ENCODE measurements at places on chromosomes 16 and 17.

GRCh38 chr16:15459791-15460190 is 25.4 kb downstream of the BMERB1 start:
- DNase-seq: no peak

DNA sequence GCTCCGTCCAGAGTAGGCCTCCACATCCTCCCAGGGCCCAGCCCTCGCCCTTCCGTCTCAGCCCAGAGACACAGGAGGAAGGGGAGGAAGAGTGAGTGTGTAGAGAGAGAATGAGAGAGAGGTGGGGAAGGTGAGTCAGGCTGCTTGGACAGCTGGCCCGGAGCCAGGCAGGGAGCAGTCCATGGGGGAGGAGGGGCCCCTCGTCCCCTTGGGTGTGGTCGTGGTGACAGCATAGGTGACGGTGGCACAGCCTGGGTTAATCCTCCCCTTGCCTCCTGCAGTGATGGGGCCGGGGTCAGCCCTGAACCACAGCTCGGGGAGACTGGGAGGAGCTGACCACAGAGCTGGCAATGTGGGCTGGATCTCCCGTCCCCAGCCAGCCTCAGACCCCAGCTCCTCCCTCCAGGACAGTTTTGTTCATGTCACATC is 36.5 kb downstream of the FA2H start:
- DNase-seq: no peak

GRCh38 chr16:57133886-57134285 is 41.5 kb downstream of the CPNE2 start:
- no peak for DNase-seq

GRCh38 chr17:44408786-44409185 is 19.3 kb upstream of the ITGA2B start:
- no peak for DNase-seq

DNA sequence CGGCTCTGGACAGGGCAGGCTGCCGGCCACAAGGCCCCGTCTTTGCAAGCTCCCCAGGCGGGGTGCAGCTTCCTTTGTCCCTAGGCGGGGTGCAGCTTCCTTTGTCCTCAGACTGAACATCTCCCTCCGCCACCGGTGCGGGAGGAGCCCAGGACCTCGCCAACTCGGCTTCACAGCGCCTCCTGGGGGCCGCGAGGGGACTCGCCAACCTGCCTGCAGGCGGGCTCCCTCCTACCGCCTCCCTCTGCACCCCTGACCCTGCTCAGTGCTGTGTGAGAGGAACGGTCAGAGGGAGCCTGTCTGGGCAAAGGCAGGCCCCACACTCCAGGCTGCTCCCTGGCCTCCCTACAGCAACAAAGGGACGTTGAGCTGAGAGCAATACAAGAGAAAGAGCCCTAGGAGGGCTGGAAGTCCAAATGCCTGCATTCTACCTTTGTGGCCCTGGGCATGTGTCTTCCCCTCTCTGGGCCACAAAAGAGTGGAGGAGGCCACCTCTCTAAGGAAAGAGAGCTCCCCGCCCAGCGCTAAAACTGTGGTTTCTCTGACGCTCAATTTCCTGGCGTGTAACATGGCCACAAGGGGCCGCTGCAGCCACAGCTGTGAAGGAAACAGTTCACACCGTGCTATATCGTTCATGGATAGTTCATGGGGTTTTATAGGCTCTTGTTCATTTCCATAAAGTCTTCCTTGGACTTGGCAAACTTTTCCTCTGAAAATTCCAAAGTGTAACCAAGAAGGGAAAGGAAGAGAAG is 20.9 kb upstream of the KRT19 start:
- DNase-seq: peak; percentile 88

DNA sequence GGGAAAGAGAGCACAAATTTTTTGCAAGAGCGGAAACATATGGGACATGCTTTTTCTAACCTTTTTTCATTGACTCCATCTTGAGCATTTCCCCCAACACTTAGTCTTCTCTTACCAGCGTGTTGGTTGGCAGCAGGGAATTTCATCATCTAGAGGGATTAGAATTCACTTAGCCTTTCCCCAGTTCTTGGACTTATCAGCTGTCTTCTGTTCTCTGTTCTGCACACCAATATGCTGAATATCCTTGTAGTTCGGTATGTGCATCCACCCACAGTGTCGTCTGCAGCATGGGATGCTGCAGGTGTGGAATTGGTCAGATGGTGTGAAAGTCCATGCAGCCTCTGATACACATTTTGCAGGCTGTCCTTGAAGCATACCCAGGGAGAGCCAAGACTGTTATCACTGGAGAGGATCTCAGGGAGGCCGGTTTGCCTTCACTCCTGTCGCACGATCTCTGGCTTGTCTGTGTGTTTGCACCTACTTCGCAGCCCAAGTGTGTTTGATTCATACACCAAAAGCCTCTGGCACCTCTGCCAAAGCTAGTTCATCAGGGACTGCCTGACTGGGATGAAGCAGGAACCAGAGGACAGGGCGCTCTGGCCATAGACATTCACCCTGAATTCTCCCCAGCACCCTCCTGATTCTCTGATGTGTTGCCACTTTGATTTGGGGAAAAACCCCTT is 93.3 kb downstream of the SOCS1 start:
- no peak for DNase-seq

DNA sequence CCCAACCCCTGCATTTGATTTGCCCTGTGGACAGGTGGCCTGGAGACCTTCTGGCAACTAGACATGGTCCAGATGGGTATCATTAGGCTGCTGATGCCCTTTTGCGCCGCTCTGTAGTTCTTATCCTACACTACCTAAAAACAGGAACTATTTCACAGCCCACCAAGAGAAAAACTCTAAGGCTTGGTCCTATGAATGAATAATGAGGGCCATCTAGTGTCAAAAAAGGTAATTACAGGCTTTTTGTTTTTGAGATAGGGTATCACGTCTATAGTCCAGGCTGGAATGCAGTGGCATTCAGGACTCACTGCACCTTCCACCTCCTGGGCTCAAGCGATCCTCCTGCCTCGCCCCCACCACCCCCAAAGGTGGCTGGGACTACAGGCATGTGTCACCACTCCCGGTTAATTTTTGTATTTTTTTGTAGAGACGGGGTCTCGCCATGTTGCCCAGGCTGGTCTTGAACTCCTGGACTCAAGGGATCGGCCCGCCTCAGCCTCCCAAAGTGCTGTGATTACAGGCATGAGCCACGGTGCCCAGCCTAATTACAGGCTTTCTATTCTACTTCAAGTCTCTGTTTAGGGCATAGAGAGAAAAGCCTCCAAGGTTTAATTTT is 20.9 kb downstream of the COIL start:
- DNase-seq: no peak

- DNase-seq: no peak
These were observed 125.4 kb upstream of the COX10 start for GRCh38 chr17:13943909-13944308.

DNA sequence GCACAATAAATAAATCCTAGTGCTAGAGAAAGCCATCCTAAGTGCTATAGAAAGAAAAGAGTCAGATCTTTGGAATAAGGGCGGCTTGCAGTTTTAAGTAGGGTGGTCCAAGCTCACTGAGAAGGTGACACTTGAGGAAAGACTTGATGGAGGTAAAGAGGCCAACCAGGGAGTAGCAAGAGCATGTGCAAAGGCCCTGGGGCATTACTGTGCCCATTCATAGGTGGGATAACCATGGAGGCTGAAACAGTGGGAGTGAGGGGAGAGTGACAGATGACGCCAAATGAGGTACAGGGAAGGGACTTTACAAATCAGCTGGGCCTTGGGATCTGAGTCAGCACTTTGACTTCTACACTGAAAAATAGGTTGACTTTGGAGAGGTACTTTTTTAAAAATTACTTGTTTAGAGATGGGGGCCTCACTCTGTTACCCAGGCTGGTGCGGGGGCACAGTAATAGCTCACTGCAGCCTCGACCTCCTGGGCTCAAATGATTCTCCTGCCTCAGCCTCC is 115.5 kb downstream of the ABCC1 start:
- no peak for DNase-seq

DNA sequence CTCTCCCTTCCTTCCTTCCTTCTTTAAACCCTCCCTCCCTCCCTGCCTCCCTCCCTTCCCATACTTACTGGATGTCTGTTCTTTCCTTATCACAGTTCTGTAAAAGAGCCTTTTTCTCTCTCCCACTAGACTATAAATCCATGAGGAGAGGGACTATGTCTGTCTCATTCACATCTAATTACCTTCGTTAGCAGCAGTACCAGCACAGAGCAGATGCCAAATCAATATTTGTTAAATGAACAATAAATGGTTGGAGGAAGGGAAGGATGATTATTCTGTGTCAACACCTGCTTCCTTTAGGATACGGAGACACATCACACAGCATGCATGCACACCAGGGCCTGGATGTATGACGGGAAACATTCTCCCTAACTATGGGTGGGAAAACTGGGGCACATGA is 94.2 kb downstream of the DNAH3 start:
- DNase-seq: no peak

GRCh38 chr16:75043175-75043895 is 44.5 kb downstream of the ZNRF1 start:
- no peak for DNase-seq

DNA sequence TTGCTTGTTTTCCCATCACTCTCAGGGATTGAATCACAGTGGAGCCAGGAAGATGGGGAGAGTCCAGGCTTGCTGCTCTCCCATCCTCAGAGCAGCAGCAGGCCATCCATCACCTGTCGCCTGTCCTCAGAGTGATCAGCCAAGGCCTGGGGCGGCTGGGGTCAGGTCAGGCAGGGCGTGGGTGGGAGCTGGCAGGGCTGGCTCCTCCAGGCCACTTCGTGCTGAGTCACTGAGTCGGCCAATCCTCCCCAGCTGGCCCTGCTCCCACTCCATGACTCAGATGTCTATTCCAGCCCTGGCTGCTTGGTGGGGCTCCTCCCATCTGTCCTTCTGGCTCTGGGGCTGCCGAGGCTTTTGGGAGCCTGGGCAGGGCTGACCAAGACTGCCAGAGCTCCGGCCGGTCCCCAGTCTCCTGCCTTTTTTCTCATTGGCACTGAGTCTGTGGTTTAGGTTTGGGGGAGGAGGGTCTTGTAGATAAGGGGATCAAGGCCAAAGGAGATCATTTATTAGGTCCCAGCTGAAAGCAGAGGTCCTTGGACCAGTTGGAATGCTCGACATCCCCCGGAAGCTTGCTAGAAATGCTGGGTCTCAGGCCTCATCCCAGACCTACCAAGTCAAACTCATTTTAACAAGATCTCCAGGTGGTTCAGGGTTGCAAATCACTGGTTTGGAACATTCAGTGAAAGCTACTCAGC is 72.7 kb downstream of the ABCC1 start:
- DNase-seq: no peak

DNA sequence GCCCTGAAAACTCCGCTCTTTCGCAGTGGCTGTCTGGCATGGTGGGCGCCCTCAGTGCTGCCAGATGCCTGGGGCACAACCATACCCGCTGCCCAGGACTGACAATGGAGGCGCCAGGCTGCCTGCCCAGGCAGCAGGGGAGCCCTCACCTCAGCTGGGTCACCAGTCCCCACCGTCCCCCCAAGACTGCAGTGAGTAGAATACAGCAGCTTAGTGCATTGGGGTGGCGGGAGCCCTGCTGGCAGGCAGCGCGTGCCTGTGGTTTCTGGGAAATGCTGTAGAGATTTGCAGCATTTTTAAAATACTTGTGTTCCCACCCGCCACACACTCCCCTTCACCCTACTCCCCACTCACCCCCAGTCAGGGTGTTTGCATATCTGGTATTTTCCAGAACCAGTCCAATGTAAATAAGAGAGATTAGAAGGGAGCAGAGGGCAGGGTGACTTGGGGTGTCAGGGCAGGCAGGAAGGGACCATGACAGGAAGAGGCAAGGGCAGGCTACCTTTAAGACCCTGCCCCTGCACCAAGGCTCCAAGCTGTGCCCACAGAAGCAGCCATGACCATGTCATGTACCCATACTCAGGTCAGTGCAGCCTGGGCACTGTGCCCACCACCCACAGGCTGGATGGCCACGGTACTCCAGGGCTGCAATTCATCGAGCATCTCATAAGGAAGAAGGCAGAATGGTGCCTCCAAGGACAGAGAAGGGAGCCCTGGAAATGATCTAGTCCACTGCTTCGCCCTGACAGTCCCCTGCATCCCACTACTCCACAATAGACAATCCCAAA is 21.5 kb downstream of the MYO18A start:
- DNase-seq: no peak

GRCh38 chr17:69235338-69236058 is 6.9 kb upstream of the ABCA10 start:
- DNase-seq: peak; percentile 90

- DNase-seq: no peak
These were observed 35.2 kb upstream of the MYH10 start for GRCh38 chr17:8665684-8666083.

DNA sequence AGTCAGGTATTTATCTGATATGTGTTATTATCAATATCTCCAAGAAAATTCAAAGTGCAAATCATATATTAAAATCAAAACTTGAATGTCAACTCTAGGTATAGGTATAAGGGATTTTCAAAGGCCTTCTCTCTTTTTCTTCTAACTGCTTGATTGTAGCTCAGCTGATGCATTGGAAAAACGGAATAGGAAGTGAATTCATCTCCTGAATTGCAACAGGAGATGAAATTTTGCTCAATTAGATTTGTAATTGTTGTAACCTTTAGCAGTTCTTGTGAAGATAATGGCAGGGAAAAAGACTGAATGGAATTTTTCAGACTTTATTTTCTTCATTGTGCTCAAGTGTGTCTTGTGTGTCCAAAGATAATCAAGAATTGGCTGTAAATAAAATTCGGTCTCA is 190.2 kb upstream of the KCNJ16 start:
- DNase-seq: no peak

GRCh38 chr17:61076621-61077031 is 323.0 kb upstream of the TBX2 start:
- no peak for DNase-seq

GRCh38 chr17:77352996-77353395 is 212.2 kb downstream of the SEC14L1 start:
- DNase-seq: no peak

DNA sequence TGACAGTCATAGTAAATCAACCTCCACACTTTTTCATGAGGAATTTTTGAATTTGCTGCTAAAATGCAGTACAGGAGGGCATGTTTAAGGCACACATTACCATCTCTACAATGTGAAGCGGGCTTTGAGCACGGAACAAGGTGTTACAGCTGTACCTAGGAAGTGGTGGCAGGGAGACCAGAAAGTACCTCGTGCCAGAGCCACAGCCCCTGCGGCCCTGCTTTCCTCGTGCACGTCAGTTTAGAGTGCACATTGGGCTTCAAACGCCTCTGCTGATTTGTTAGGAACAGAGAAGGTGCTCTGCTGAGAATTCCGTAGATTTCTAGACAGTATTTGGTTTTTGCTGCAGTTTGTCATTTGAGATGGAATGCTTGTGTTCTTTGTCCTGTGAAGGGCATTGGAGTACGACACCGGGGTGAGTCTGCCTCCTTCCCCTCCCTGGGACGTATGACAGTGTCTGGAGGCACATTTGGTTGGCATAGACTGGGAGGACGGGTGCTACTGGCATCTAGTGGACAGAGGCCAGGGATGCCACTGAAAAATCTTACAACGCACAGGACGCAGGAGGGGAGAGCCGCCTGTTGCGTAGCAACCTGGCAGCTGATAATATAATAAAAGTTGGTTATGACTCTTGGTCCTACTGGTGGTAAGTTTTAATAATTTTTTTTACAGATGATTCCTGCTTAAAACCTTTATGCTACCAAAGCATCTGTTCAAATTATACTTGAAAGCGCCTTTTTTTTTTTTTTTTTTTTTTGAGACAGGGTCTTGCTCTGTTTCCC is 9.1 kb downstream of the FOXK2 start:
- no peak for DNase-seq

Data from HAP-1 (cell line).